ENCODE measurements at places on chromosomes 2 and 18. TPM values are rescaled to one million over a fixed set of nuclear protein-coding genes. Genes with fewer than 3 reads are reported as not detected.

DNA sequence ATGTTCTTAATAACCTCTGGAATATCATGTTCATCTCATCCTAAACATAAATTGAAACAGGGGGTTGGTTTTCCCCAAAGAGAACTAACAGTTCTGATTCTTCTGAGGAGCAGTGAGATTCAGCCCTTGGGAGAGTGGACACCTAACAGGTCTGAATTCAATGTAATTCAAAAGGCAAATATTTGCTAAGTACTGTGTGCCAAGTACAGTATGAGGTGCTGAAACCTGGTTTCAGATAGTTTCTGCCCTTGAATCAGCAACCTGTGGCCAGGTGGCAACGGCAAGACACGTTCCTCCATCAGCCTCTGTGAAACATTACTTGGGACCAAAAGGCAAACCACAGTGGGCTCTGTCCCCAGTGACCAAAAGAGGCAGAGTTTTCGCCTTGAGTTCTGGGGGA, 1.3 kb downstream of the LRRC30 start:
- DNase-seq: no peak

DNA sequence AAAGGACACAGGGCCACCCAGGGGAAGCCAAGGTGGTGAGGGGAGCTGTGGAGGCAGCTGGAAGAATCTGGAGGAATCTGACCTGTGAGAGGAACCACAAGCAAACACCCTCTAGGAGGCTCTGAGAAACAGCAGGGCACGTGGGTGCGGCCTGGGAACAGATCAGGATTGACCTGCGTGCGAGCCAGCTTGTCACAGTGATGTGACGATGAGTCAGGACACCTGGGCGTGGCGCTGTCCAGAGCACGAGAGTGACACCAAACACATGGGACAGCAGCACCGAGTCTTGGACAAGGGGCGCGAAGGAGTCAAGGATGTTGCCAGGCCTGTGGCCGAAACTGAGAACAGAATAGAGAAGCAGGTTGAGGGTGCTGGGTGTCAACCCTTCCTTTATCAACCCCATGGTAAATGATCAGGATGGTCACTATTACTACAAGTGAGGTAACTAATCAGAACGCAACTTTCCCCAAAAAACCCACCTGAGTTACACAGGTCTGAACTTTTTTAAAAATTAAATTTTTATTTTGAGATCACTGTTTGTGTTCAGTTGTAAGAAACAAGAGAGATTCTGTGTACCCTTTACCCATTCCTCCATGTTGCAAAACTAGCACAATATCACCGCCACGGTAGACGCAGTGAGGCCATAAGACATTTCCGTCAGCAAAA, 637 bp upstream of the SFT2D3 start:
- DNase-seq: peak; percentile 62

GRCh38 chr2:142124706-142125105, 6.1 kb downstream of the LRP1B start:
- DNase-seq: peak; percentile 70

GRCh38 chr2:163709270-163709669, 26.5 kb downstream of the FIGN start:
- no peak for DNase-seq

Gene DYNAP
- total RNA-seq: not detected

All from osteoblast (primary cell).